ENCODE measurements at places on chromosomes 16 and 17.

DNA sequence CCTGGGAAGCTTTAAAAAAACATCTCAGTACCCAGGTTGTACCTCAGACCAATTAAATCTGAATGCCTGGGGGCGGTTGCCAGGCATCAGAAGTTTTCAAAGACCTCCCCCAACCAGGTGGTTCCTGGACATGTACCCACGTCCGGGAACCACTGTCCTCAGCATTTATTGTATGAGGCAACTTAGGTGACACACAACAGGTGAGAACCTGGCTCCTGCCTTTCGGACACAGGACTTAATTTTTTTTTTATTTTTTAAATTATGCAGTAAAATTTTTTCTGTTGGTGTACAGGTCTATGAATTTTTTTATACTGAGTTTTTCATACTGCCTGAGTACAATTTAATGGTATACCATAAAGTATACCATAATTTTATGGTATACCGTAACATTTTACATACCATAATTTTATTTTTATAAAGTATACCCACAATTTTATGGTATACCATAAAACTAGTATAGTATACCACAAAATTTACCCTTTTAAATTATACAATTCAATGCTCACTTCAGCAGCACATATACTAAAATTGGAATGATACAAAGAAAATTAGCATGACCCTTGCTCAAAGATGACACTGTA, 38.7 kb upstream of the DHX8 start:
- DNase-seq, result no peak

GRCh38 chr16:57419506-57419905, 14.9 kb downstream of the CCL17 start:
- no peak for DNase-seq

GRCh38 chr16:59411961-59412841, 678.1 kb upstream of the GOT2 start:
- DNase-seq, result no peak

- no peak for DNase-seq
These were observed 24.3 kb downstream of the CDRT15 start for GRCh38 chr17:14212401-14212800.

DNA sequence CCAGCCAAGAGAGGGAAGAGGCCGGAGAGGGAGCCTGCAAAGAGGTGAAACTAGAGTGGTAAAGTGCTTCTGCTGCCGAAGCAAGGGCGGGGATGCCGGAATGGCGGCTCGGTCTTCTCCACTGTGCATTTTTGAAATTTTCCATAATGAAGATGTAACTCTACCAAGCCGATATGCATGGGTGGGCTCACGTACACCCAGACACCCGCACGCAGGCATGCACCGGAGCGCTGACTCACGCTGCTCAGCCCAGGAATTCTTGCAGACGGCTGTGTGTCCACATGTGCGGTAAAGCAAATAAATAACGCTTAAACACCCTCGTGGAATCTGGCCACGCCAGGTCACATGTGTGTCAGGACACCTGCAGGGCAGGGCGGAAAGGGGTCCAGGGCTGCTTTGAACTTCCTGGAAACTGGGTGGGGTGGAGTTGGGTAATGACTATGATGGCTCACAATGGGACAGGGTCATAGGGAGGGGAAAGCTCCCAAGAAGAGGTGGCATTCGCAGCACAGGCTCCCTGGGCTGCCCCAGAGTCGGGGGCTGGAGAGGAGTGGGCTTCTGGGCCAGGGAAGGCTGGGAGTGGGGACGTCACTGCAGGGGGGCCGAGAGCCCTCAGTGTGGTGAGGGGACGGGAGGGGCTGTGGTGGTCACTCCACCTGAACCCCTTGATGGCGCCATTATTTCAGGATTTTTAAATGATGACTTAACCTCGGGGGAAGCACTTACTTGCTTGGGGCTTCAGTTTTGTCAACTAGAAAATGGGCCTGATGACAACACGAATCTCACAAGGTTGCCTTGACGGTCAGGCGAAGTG, 265.5 kb downstream of the PARN start:
- no peak for DNase-seq

DNA sequence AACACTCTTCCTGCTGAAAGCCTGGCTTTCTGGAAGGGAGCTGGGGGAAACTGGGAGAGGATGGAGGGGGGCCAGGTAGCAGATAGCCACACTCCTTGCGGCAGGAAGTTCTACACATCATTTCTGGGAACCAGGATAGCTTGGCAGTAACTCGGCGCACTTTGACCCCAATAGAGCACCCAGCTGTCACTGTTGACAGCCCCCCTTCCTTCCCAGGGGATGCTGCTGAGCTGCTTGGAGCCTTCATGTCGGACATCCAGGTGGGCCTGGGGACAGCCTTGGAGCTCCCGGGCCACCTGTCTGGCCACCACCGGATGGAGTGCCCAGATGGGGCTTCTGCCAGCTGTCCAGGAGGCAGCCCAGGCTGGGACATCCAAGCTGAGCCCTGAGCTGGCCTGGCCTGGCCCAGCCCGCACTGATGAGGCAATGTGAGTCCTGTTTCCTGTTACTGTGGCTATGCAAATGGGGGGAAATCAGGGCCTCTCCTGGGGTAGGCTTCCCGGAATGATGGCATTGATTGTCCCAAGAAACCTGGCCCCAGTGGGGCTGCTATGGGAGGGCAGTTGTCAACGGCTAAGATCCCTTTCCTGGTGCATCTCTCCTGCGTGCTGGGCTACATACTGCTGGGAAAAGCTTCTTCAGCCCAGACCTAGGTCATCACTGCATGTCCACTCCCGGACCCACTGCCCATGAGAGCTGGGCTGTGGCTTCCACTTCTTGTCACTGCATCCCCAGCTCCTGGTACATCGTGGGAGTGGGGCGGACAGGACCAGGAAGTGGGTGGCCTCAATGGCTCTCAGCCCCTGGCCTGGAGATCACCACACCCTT, 50.0 kb downstream of the SOCS1 start:
- DNase-seq, result no peak

- DNase-seq, result no peak
These were observed 73.1 kb upstream of the CES5A start for GRCh38 chr16:55948230-55948629.
